ENCODE measurements at places on chromosomes 16 and 17.

DNA sequence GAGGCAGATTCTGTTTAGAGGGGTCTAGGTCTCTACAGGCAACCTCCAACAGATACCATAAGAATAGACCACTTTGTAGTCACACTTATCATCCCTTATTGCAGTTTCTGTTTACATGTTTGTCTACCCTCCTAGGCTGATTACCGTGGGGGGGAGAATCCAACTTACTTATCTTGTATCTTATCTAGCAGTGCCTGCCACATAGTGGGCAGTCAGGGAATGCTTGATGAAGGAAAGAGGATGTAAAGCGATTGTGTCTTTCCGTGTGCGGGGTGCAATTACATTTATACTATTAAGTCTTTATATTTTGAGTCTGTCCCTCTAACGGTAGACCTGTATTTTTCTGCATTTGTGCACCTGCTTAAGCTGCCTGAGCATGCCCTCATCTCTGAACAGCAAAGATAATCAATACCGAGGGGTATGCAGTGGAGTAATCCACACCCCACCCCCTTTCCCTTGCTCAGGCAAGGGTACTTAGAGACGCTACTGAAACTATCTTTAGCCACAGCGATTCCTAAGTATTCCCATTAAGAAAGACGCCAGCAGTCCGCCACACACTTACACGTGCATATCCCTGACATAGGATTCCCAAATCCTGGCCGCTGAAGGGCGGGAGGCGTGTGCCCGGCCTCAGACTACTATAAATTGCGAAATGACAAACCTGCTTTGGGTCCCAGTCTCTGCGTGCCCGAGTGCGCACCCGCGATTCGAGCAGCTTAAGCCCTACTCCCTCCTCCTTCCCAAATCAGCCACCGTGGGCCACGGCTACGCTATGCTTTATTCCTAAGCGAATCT, 635 bp upstream of the AATF start:
- no peak for DNase-seq

DNA sequence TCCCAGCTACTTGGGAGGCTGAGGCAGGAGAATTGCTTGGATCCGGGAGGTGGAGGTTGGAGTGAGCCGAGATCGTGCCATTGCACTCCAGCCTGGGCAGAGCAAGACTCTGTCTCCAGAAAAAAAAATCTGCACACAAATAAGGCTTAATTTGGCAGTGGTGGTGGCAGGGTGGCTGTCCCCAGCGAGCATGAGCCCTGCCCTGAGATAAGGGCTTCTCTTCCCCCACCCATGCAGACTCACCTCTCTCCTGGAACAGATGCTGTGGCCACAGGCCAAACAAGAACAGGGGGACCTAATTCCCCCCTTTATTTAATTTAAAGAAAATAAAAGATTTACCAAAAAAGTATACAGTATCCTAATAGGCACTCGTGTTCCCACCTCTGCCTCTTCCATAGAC, 157.2 kb downstream of the RAB11FIP4 start:
- no peak for DNase-seq

DNA sequence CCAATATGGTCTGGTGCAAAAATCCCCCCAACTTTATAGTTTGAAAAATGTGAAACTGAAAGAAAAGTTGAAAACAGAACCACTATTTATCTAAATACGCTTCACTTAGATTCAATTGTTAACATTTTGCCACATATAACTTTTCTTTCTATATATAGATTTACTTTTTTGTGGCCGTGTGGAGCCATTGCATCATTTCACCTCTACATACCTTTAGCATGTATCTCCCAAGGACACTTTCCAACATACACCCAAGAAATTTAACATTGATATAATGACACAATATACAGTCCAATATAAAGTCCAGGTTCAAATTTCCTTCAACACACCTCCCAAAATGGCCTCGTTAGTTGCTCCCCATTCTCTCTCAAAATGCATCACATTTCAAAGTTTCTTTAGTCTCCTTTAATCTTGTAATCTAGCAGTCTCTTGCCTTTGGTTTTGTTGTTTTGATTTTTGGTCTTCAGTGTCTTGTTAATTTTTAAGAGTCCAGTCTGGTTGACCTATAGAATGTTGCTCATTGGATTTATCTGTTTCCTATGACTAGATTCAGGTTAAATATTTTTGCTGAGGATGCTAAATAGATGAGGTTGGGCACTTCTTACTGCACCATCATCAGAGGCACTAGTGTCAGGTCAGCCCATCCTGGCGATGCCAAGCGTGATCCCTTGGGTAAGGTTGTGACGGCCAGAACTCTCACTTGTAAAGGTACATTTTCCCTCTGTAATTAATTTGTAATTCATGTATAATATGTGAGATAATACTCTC, 64.3 kb upstream of the BCAR1 start:
- DNase-seq, result no peak

DNA sequence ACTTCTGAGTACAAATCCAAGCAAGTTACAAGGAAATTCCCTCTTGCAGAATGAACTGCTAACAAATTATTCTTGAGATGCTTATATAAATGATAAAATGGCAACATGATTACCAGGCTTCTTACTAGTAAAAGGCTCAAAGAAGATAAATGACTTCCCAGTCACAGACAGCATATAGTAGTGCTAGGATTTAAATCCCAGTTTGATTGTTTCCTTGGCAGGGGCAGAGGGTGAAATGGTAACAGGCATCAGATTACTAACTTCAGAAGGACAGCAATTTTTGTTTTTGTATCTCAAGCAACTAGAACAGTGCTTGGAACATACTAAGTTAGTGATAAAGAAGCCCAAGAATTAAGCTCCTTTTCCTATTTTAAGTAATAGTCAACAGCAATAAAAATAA, 102.8 kb downstream of the SSH2 start:
- no peak for DNase-seq

GRCh38 chr16:3578610-3579551, 1.7 kb upstream of the NLRC3 start:
- no peak for DNase-seq

- no peak for DNase-seq
Measured at GRCh38 chr16:85750146-85750826, 610 bp downstream of the C16orf74 start.

DNA sequence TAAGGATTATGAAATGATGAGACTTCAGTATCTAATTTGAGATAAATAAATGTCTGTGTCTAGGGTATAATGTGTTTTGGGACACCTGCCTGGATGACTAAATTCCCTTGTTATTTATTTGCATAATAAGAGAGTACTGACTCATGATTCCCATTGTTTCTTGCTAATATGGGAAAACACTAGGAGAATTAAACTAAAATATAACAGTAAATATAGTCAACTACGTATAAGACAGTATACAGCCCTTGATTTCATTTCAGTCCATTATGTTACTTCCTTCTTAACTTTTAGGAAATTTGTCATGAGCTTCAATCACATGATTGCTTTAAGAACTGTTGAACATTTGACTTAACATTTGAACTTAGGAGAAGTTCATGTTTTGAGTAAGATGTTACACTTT, 62.4 kb downstream of the VMP1 start:
- DNase-seq, result no peak

- peak; percentile 63 for DNase-seq
Measured at GRCh38 chr16:4915226-4915761, 21.7 kb downstream of the PPL start.

- DNase-seq, result no peak
Measured at GRCh38 chr17:60563743-60564142, 36.2 kb upstream of the PPM1D start.

GRCh38 chr16:53745753-53746266, 41.9 kb downstream of the FTO start:
- no peak for DNase-seq

DNA sequence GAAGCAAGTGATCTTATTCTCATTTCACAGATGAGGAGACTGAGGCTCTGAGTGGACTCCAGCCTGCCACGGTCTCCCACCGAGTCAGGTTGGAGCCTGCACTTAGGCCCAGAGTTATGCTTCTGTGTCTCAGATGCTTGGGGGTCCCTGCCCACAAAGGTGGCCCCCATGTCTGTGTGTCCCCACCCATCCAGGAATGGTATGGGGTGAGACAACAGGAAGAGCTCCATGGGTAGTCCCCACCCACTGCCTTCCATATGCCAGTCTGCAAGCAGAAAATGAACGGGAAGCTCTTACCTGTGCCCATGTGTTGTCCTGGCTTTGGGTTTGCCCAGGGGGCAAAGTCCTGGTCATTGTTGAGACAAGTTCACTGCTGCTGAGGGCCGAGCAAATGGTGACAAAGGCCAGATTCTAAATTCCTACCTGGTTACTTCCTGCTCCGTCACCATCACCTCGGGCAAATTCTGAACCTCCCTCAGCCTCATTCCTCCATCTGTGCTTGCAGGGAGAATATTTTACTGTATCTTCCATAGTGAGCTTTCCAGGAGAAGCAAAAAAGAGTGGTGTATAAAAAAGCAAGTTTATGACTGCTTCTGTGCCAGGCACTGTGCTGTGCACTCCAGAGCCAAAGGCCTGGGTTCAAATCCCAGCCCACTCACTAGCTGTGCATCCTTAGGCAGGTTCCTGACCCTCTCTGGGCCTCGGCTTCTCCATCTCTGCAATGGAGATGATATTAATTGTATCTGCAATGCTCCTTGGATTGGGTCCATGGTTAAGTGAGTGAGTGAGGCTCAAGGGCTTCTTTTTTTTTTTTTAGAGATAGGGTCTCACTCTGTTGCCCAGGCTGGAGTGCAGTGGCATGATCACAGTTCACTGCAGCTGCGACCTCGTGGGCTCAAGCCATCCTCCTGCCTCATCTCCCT, 9.3 kb downstream of the IL4R start:
- DNase-seq, result no peak

DNA sequence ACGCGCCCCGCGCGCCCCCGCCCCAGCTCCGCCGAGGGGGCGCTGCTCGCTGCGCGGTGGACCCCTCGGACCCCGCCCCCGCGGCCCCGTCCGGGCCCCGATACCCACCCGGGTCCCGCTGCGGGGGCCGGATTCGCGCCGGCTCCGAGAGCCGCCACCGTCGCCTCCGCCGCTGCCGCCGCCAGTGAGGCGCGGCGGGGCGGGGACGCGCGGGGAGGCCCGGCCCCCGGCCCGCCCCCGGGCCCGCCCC, at the start of gene TBC1D16:
TBC1D16 (minus strand) TSS at position 186 of the 250 bp plus-strand sequence. CDS start 22,325 bp downstream, outside the sequence.
- DNase-seq, result no peak

Measured in GOT3 (cell line).